Hepatocyte (in vitro differentiated cells): ENCODE measurements at places on chromosomes 2 and 18. TPM values are rescaled to one million over a fixed set of nuclear protein-coding genes. Genes with fewer than 3 reads are reported as not detected.

The TBC1D8 gene
- 15.8 and 18.7 TPM in 2 replicates for total RNA-seq

The GALR1 gene
- total RNA-seq: 0.07 and 0.36 TPM in 2 replicates

- no peak for DNase-seq
These were observed 18.0 kb downstream of the DGUOK start for GRCh38 chr2:73944714-73945113.

DNA sequence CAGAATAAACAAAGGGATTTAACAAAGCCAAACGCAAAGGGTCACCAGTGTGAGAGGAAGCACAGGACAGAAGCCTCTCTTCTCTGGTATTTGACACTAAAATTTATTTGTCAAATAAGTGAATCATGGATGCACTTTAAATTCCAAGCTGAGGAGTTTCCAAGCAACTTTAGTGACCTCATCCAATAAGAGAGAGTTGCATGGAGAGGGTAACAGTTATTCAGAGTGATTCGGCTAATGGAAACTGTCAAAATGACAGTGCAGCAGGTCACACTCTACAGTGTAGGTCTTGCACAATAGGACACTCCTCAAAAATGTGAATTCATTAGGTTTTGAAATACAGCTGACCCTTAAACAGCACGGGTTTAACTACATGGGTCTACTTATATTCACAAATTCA, 103.9 kb upstream of the ACVR1C start:
- DNase-seq: no peak

- peak; percentile 49 for DNase-seq
These were observed 68.1 kb downstream of the CDH2 start for GRCh38 chr18:28108814-28109213.

GRCh38 chr18:21146016-21146415, 34.4 kb upstream of the ROCK1 start:
- DNase-seq: no peak

The SEMA4C gene
- 30.2 and 37.5 TPM in 2 replicates for total RNA-seq

- DNase-seq: no peak
These were observed 1.6 kb downstream of the ABCA12 start for GRCh38 chr2:215136669-215137328.
